NB4 (cell line): ENCODE measurements at places on chromosomes 3 and 15.

DNA sequence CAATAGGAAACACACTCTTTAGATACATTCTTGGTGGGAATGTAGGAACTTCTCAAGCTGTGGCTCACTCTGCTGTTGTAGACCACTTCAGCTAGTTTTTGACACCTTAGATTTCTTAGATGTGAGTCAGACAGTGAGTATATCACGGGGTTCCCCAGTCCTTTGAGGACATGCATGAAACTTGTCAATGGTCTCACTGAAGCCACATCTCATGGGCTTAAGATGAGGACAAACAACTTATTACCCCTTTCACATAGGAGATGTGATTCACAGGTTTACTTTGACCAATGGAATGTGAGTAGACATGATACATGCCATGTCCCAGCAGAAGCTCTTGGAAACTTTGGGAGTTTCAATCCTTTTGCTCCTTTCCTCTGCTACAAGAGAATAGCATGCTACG, 325.5 kb downstream of the CHST2 start:
- DNase-seq: no peak

DNA sequence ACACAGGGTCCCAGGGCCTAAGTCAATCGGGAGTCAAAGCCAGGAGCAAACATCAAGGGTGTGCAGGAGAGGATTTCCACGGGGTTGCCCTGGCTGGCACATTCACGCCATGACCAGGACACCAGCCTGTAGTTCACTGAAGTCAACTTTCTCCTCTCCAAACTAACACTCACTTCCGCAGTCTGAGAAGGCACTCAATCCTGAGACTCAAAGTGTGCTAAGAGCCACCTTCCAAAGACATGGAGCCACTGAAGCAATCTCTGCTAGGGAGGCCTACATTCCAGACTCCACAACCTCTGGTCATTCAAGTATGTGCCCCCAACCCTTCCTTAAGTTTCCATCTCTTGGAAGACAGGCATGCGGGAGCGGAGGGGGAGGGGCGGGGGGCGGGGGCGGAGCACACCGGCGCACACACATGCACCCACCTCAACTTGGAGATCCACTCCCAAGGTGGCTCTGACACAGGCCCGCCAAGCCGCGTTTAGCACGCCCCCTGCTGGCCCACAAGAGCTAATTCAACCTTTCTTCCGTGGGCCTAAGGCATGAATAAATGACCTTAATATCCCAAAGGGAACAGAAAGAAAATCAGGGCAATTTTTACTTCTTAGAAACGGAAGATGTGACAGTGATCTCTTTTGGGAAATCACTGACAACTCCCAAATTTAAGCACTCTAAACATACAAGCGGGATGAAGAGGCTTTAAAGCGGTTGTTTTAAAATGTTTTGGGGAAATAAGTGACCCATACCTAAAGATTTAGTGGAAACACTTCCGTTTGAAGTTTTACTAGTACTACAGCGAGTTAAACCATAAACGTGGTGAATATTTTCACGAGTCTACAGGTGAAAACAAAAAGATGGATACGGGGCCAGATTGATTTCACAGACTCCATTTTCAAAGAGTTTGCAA, 162.5 kb upstream of the CHRNA7 start:
- DNase-seq: peak; percentile 73

DNA sequence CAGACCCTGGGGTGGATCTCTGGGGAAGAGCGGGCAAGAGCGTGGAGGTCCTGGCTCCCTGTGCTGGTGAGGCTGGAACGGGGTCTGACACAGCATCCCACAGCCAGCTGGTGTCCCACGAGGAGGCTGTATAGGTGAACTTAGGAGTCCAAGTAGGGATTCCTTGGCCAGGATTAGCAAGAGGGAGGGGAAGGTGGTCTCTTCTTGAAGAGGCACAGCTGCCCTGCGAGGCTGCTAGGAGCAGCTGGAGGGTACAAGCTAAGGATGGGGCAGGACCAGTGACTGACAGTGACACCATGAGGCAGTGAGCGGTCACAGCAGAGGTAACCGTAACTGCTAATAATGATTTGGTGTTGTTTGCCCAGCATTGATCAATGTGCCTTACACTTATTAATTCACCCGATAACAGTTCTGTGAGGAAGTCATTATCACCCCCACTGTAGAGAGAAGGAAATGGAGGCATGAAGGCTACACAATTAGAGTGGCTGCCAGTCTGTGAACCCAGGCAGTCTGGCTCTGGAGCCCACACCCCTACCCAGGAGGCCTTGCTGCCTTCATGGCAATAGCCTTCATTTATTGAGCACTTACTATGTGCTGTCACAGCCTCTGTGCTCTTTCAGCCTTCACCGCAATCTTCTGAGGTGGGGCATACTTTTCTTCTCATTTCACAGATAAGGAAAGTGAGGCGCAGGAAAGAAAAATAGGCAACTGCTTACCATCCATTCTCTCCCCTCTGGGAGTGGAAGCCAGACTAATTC, 59.4 kb downstream of the TMEM44 start:
- peak; percentile 62 for DNase-seq

DNA sequence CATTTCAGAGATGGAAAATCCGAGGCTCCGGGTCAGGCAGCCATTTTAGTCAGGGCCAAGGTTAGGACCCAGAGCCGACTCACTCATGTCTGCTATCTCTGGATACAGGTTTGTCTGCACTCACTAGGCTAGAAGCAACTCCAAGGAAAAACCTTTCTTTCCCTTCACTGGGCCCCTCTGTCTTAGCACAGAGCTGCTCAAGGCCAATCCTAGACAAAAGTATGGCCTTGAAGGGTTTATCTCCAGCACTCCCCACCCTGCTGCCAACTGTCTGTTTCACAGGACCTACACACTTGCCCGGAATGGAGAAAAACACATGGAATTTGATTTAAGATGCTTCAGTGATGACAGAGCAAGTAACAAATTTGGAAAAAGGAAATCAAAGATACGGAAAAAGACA, 25.6 kb downstream of the ACAN start:
- DNase-seq: no peak

- DNase-seq: no peak
Measured at GRCh38 chr15:62709261-62709660, 333.3 kb upstream of the TPM1 start.

DNA sequence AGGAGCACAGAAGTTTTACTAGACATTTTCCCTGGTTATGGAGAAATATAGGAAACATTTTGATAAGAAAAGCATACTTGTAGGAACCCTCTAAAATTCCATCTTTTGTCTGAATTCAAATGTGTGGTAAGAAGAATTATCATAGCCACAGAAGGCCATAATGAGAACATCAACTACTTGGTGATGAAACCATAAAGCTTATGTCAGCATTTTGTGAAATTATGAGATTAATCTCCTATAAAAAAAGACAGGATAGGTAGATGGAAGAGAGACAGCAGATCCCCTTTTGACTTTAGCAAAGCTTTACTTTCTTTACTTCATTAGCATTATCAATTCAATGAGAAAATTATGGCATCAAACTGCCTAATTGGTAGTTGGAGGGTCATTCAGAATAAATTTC, 697.0 kb downstream of the IGSF11 start:
- no peak for DNase-seq

GRCh38 chr3:54481606-54482365, 359.4 kb downstream of the CACNA2D3 start:
- no peak for DNase-seq

- peak; percentile 2 for DNase-seq
Measured at GRCh38 chr3:6717026-6717943, 143.6 kb upstream of the GRM7 start.

DNA sequence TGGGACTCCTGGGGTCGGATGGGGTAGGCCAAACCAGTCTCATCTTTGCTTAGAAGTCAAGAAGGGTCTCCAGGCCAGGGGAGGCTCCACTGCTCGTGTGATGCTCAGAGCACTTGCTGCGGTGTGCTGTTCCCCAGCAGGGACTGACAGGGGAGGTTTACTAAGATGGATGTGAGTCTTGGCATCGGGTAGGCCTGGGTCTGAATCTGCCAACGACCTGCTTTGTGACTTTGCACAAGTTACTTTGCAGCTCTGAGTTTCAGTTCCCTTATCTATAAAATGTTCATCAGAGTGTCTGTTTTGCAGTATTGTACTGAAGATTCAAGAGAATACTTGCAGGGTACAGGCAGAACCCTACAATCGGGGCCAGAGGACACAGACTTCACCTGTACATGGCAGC, 17.3 kb upstream of the CDCP1 start:
- peak; percentile 41 for DNase-seq

- no peak for DNase-seq
Measured at GRCh38 chr3:60980342-60980692, 270.9 kb downstream of the FHIT start.

DNA sequence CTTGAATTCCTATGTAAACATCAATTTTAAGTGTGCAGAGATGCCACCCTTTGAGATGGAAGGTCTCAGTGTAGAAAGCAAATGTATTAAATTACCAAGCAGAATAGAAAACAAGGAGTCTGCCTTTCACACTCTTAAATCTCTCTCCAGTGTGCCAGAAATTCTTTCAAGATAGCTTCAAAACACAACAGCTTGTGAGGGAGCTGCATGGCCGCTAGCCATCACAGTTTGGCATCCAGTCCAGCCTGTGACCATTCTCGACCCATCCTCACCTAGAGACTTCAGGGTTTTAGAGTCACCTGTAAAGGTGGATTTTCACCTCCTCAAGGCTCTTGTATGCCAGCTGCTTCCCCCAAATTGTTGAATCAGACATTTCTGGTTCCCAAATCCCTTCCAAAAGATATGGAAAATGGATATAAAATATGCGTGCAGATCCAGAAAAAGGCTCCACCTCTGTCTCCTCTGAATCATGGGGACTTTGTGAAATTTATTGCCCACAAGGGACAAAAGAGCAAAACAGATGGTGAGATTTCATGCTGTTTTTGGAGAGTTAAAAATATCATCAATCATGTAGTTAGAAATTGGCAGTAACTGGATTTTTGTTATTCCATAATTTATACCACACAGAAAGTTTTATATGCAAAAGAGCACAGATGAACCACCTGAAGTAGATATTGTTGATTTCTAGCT, 114.2 kb upstream of the THRB start:
- DNase-seq: no peak

DNA sequence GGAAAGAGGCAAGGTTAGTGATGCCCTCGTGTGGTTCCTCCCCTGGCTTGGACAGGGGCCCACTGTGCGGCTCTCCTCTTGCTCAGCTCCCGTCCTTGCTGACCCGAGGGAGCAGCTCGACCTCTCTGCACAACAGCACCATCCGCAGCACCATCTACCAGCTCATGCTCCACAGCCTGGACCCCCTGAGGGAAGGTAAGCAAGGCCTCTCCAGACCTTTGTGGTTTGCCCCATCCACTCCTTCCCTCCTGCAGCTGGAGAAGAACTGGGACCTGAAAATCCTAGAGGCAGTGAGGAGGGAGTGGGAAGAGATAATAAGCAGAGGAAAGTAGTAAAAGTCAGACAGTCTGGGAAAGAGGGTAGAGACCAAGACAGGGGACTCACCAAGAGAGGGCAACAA, 17.8 kb downstream of the SLC24A1 start:
- DNase-seq: no peak

DNA sequence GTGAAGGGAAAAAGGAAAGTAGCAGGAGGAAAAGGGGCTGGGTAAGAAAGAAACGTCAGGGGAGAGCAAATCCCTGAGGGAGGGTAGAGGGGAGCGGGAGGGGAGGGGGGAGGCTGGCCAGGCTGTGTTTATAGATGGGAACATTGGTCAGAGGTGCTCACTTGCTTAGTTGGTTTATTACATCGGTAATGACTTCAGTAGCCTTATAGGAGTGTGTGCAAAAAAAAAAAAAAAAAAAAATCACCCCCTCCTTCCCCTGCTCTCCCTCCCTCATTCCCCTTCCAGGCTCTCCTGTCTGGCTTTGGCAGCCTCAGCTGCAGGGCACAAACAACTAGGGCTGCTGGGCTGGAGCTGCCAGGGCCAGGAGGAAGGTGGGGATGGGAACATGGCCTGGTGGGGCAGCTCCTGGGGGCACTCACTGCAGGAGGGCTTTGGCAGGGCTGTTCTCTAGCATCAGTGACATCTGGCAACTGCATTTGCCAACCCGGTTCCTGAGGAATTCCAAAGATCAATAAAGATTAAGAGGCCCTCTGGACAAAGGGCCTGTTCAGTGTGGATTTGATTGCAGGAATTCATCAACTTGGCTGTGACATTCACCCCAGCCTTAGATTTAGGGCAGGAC, 334.5 kb upstream of the FRG2C start:
- DNase-seq: no peak

- no peak for DNase-seq
Measured at GRCh38 chr3:149089395-149089794, 3.1 kb upstream of the HLTF start.

DNA sequence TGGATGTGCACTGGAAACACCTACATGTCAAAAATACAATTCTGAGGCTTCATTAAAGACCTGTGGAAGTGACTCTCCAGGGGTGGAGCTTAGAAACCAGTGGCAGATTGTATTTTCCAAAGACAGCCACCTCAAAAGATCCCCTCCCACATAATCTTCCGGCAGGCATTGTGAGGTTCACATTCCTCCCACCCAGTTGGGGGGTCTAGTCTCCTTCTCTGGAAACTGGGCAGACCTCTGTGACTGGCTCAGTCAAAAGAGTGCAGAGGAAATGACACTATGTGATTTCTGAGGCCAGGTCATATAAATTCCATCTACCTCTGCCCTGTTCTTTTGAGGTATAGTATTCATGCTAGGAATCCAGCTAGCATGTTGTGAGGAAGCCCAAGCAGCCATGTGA, 1.9 kb upstream of the CFAP92 start:
- no peak for DNase-seq

GRCh38 chr3:194091141-194091540, 44.8 kb upstream of the HES1 start:
- DNase-seq: peak; percentile 61

DNA sequence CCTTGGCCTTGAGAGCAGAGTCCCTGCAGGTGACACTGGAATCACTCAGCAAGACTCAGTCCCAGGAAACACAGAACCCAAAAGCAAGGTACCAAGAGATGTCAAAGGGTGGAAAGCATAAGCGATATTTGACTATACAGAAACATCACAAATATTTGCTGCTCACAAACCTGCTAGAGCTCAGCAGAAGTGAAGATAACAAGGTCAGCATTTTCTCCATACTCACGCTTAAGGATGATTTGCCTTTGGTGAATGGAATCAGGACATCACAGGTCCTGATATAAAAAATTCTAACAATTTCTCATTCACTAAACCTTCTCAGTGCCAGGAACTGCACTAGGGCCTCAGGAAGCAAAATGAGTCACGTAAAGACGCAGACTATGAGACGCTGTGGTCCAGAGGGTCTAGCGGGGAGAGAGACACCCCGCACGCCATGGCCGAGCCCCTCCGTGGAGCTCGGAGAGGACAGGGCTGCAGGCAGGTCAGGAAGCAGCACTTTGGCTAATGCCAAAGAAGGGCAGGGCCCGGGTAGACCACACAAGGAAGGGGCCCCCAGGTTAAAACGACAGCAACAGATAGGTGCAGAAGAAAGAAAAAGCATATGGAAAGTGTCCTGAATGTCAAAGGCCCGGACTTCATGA, 10.7 kb downstream of the PCSK6 start:
- no peak for DNase-seq

GRCh38 chr3:10570196-10570946, 65.0 kb upstream of the ATP2B2 start:
- no peak for DNase-seq

- no peak for DNase-seq
Measured at GRCh38 chr3:139602003-139602402, 62.5 kb upstream of the RBP1 start.

GRCh38 chr3:24523988-24524727, 29.5 kb upstream of the THRB start:
- no peak for DNase-seq
